ENCODE measurements at places on chromosomes 12 and 14.

DNA sequence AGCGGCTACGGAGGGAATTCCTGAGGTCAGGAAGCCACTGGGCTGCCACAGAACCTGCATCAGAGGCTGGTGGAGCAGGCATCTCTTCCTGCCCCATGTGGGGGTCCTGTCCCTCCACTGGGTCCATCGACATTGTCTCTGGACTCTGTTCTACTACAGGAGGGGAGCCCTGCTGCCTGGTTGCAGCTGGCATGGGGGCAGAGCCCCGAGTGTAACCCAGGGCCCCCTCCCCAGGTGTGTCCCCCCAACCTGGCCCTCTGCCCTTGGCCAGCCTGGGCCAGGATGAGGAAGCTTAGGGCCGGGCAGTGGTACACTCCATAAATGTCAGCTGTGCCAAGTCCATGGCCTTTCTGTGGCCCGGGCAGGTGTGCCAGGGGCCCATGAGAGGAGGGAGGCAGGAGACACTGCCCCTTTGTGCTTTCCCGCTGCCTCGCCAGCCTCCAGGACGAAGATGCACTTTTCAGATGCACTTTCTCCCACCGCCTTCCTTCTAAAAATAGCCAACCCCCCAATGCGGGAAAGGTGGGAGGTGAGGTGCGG lies 4.0 kb upstream of the EXOC3L4 start:
- no peak for DNase-seq

GRCh38 chr12:40843495-40843894 lies 151.3 kb downstream of the CNTN1 start:
- no peak for DNase-seq

DNA sequence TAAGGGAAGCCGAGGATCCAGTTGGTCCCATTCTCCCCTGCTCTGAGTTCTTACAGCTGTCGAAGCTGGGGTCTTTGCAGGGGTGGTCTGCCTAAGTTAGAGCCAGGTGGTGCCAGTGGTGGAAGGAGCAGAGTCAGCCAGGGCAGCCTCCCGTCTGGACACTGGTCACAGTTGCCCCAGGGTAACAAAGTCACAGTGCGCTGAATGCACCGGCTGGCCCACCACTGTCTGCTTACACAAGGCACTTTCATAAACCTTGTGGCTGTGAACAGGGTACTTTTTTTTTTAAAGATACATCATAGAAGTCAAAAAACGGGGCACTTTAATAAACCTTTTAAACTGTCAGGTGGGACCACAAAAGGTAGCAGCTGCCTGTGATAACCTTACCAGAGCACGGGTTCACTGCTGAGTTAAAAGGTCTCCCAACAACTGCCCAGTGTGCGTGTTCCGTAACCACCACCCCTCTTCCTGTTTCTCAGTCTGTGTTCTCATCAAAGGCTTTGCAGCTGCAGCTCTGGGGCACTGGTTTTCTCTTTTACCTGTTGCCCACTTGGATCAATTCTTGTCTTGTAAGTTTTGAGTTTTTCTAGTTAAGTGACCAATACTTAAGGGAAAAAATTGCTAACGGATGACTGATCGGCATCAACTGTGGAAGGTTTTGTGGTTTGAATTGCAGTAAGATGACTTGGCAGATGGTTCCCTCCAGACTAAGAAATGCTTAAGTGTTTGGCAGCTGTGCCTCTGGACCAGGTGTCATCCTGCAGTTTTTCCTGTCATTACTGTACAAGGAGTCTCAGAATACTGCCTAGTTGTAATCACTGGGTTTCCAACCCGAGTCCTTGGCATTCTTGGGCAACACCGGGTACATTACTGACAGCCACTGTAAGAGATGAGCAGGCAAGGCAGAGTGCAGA lies 55.9 kb downstream of the DYNC1H1 start:
- DNase-seq, result peak; percentile 59

- no peak for DNase-seq
These were observed 700.9 kb downstream of the BCL11B start for GRCh38 chr14:98571104-98571503.

DNA sequence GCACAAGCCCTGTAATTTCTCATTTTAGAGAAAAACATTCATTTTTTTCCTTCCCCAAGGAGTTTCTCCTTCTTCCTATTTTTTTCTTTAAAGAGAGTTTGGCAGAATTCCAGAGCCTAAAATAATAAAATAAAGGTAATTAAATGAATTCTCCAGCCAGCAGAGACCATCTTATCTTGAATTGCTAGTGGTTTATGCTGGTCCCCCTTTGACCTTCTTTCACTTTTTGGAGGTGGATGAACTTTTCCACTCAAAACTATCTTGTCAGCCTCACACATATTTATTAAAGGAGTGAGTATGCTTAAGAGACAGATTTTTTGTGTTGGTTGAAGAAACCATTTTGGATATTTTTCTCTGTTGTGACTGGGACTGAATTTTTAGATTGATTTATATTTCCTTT lies 47.6 kb downstream of the ADIPOR2 start:
- DNase-seq, result no peak

DNA sequence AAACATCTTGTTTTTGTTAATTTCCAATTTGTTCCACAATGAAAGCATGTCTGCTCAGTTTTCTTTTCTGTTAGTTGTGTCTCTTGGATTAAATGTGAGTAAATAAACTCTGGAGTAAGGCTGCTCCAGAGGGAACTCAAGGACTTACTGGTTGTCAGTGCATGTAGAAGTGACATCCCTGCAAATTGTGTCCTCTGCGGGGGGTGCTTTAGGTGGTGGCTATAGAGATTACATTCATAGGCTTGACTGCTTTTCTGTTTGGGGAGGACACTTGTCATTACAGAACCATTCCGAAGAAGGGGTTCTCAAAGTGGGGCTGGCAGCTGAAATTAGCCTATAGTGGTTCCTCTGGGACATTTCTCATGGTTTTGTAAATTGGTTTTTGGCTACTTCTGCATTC lies 8.8 kb downstream of the TMTC2 start:
- no peak for DNase-seq

Data from SW 1271 (cell line).